ENCODE measurements at places on chromosomes 2 and 18.

DNA sequence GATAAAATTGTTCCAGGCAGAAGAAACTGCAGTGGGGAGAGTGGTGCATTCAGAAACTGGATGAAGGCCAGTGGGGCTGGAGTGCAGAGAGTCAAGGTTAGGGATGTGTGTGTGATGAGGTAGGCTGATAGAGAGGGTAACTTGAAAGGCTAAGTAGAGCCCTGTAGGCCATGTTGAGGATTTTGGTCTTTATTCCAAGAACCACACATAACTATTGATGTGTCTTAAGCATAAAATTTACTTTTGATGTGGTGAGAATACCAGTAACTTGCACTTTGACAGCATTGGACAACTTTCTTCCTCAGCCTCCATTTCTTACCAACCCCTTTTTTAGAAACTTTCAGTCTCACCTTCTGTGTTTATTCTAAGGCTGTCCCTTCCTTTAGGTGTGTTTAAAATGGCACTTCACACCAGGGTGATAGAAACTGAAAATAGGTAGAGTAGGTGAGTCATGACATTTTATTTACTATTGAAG, 22.6 kb downstream of the MTX2 start:
- no peak for DNase-seq

GRCh38 chr18:67222887-67223286, 293.6 kb downstream of the DSEL start:
- DNase-seq: no peak

GRCh38 chr2:223633656-223634055, 31.5 kb upstream of the SCG2 start:
- DNase-seq: no peak

- no peak for DNase-seq
Measured at GRCh38 chr2:147607379-147607778, 237.4 kb upstream of the ACVR2A start.

- no peak for DNase-seq
Measured at GRCh38 chr18:38644875-38645641, 1079.5 kb upstream of the CELF4 start.

GRCh38 chr2:199603721-199604291, 146.1 kb upstream of the SATB2 start:
- peak; percentile 23 for DNase-seq

GRCh38 chr2:217713395-217714286, 289.2 kb downstream of the TNS1 start:
- peak; percentile 83 for DNase-seq

DNA sequence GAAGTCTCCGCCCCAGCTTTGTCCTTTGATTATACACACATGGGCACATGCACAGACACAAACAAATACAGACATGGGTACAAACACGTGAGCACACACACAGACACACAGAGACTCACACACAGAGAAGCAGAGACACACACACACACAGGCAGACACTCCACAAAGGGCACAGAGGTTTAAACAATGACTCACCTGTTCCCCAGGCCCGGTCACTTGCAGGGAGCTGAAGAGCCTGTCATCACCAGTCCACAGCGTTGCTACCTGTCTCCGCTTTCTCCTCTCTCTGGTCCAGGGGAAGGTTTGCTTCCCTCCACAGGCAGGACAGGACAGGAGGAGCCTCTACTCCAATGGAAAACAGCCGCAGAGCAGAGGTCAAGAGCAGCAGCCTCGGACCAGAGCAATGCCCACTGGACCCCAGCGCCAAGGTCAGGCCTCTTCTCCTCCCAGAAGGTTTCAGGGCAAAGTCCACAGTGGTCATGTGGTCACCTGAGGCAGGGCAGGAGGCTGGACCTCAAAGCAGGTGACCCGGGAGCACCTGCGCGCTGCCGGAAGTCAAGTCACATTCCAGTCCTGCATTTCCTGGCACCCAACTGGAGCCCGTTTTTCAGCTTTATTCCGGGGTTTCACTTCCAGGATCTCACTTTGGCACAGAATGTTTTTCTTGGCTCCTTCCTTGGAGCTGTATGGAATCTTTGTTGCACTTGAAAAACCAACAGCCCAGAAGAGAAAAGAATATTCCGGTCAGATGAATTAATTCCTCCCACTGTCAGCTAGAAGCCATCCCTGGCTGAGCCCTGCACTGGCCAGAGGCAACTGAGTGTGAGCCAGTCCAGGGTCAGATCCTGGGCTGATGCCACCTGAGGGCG, at the start of gene RAB17:
Gene RAB17, minus strand, starts transcription at position 463 of the 869 bp plus-strand sequence. CDS start 4,580 bp downstream, outside the sequence.
- DNase-seq: peak; percentile 38
